ENCODE measurements at places on chromosomes 12 and 14.

DNA sequence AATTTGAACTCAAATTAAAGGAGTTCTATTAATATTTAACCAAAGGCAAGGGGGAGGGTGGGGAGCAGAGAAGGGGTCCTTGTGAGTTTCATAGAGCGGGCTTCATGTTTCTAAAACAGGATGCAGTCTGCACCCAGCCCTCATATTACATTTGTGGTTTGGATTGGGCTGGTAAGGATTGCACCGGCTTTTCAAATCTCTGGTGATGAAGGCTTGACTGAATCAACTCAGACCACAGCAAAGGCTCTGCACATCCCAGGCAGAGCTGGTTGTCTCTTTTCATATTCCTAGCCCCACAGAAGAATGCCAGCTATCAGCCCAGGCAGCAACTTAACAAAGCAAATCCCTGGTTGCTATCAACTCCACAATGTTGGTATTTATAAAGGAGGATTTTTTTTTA lies 1221.4 kb downstream of the VRK1 start:
- DNase-seq: no peak

DNA sequence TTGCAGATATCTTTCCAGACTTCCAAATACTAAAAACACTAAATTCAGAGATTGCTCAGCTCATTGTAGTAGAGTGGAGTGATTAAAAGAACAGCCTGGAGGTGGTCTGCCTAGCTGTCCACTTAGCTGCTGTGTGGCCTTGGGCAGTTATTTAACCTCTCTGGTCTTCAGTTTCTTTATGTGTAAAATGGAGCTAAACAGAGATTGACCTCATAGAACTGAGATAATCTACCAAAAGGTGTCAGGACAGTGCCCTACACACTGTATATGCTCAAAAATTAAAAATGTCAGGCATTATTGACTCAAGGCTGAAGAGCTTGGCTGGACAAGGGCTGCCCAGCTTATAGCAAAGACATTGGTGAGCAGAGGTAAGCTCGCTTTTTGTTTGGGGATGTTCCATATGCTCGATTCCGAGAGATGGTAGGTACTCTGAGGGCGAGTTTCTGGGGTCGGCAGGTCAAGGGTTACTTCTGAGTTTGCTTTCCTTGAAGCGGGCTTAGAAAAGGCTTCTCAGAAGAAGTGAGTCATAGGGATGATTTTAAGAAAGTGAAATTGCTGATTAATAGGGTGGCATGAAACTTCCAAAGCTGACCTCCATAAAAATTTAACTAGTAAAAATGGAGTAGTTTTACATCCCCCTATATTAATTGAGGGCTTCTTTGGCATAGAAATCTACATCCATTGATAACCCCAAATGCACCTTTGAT lies 107.5 kb downstream of the GPATCH2L start:
- DNase-seq: no peak

DNA sequence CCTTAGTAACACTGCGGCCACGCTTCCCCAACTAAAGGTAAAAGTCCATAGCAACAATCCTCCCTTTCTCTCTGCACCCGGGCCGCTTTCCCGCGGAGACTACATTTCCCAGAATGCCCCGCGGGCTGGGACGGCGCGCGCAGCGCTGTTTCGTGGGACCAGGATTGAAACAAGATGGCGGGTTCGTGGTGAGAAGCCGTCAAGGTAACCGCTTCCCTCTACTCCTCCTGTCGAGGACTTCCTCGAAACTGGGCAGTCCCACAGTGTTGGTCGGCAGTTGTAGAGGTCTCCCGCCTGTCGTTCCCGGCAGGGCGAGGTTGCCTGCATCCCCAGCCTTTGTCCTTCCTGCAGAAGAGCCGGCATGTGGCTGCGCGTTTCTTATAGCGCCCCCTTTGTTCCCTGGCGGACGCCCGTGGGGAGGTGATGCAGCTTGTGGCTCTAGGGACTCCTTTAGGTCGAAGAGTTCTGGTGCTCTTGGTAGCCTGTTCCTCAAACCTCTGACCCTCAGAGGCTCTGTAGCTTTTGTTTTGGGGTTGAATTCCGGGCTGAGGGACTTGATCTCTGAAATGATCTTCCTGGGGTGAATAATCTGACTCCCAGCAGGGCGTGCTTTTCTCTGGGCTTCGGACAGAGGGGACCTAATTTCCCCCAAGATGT lies at the start of gene MRPL42:
Gene MRPL42 (plus strand): TSS at position 164 of the 657 bp plus-strand sequence. CDS start 1,772 bp downstream, outside the sequence.
- peak; percentile 85 for DNase-seq

DNA sequence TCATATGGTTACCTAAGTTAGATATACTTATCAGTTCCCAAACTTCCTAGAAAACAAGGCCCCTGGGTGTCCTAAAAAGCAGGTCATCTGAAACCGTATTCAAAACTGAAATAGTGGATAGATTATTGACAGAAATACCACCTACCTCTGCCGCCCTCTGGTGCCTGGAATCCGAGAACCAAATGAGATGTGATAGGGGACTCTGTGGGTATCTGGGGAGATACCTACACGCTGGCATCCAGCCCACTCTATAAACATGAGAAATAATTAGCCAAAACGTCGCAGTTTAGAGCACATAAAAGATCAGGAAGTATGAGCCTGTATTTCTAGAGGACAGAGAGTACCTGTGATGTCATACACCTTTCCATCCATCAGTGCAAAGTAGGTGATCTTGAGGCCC lies 4.4 kb downstream of the ORMDL2 start:
- DNase-seq: no peak

DNA sequence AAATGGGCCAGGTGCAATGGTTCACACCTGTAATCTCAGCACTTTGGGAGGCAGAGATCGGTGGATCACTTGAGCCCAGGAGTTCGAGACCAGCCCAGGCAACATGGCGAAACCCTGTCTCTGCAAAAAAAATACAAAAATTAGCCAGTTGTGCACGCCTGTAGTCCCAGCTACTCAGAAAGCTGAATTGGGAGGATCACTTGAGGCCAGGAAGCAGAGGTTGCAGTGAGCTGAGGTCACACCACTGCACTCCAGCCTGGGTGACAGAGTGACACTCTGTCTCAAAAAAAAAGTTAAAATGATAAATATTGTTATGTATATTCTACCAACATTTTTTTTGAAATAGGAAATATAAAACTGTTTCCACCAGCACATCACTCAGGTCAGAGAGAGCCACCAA lies 64.9 kb downstream of the NDUFA12 start:
- no peak for DNase-seq

DNA sequence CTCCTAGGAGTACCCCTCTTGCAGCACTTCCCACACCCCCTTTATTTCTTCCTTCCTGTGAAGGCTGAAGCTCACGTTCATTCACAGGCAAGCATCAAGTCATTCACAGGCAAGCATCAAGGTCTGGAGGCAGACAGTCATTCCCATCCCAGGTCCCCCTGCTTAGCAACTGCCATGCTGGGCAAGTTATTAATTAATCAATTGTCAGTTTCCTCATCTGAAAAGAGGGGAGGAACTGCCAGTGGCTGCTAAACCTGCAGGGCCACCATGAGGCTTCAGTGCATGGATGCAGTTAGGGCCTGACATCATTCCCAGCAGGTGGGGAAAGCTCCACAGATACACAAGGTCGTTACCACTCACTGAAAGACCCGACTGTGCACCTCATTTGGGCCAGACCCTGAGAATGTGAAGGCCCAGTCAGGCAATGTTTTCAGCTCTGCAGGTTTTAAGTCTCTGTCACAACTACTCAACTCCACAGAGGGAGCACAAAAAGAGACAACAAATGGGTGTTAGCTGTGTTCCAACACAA lies 85.0 kb upstream of the GPR68 start:
- DNase-seq: no peak

GRCh38 chr12:57781244-57781643 lies 1.3 kb upstream of the TSFM start:
- no peak for DNase-seq

DNA sequence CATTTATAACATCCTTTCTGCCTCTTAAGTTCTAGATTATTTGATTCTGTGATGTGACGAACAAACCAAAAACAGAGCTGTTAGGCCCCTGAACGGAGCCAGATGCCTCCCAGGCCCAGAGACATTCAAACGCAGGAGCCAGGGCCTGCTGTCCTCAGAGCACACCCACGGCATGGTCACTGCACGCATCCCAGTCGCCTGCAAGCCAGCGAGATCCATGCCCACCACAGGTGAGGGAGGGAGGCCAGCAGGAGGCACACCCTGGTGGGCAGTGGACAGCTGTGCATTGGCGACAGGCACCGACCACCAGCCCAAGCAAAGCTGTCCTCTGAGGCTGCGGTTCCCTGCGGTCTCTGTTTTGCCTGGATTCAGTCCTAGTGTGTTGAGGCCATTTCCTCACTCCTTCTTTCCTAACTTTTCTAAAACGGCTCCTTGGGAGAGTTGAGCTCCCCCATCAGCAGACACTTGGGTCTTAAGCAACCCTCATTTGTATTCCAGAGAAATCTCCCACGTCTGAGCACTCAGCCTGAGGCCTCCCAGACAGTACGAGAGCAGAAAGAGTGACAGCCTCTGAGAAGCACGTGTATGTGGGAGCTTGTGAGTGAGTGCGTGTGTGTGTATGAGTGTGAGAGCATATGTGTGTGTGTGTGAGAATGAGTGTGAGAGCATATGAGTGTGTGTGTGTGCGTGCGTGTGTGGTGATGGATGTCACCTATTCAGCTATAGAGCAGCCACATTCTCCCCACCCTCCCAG lies 81.2 kb downstream of the CHGA start:
- no peak for DNase-seq

GRCh38 chr12:24852420-24852819 lies 96.5 kb downstream of the BCAT1 start:
- DNase-seq: no peak

DNA sequence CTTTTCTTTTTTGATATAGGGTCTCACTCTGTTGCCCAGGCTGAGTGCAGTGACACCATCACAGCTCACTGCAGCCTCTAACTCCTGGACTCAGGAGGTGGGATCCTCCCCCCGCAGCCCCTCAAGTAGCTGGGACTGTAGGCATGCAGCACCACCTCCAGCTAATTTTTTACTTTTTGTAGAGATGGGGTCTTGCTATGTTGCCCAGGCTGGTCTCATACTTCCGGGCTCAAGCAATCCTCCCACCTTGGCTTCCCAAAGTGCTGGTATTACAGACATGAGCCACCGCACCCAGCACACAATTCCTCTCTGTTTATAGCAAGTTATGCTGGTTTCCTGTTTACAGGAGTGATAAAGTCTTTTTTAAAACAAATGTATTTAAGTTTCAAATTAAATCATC lies 39.5 kb upstream of the HIF1A start:
- DNase-seq: no peak

GRCh38 chr12:40632933-40633332 lies 59.3 kb upstream of the CNTN1 start:
- DNase-seq: no peak

Measured in HFFc6 (cell line).